Gastroesophageal sphincter (tissue), 4 donors: ENCODE measurements at places on chromosomes 11 and 22.
A peak's percentile ranks its signal among the peaks of the same experiment; 100 is the strongest.

- H3K4me1 ChIP-seq, result no peaks in the 10 kb centered on the region
- H3K4me3 ChIP-seq, result no peak overlapping the region
- no peak for ATAC-seq
- no peaks in the 10 kb centered on the region for H3K27me3 ChIP-seq
- no peak overlapping the region for H3K27ac ChIP-seq
- H3K36me3 ChIP-seq, result no peaks in the 10 kb centered on the region
These were observed 36.3 kb downstream of the KCNQ1OT1 start for GRCh38 chr11:2663506-2663905.

GRCh38 chr22:49810363-49811019 is 17.2 kb downstream of the BRD1 start:
- no peak overlapping the region for H3K4me3 ChIP-seq
- peaks cover 19% of the 10 kb centered on the region for H3K36me3 ChIP-seq
- ATAC-seq, result no peak
- H3K27me3 ChIP-seq, result no peaks in the 10 kb centered on the region
- peaks cover 90% of the 10 kb centered on the region for H3K4me1 ChIP-seq

DNA sequence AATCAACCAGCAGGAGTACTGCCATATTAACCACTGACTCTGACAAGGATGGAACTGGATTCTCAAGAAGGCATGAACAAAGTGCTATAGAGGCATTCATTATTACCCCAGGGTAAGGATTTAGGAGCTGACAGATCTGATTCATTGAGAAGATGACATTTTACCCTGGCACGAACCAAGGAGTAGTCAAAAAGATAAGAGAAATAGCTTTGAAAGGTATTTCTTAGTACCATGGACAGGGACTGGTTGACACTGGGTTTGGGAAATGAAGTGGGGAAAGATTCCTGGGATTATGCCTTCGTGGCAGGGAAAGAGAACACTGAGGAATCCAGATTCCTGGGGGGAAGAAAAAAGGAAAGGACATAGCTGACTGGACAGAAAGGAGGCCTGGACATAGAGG is 5.1 kb upstream of the SAAL1 start:
- H3K4me3 ChIP-seq, result no peak overlapping the region
- H3K36me3 ChIP-seq, result no peaks in the 10 kb centered on the region
- no peak overlapping the region for H3K27ac ChIP-seq
- no peak for ATAC-seq
- H3K4me1 ChIP-seq, result no peaks in the 10 kb centered on the region
- peaks cover 33% of the 10 kb centered on the region for H3K27me3 ChIP-seq

DNA sequence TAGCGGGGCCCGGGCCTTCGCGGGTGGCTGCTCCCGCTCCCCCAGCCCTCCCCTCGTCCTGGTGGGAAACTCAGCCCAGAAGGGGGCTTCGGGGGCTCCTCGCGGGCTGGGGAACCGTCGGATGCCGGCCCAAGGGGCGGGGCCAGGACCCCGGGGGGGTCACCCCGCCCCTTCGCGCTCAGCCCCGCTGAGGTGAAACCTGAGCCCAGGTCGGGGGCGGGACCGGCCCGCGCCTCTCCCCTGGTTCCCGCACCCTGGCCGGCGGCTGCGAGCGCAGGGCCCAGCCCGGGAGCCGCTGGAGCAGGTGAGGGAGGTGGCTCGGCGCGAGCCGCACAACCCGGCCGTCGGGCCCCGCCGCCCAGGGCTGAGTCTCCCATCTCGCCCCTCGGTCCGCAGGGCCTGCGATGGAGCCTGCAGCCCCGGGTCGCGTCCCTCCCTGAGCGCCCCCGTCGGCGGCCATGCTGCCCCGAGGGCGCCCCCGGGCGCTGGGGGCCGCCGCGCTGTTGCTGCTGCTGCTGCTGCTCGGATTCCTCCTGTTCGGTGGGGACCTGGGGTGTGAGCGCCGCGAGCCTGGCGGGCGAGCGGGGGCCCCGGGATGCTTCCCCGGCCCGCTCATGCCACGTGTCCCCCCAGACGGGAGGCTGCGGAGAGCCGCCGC is at the start of gene LARGE2:
TSS of gene LARGE2 (plus strand) at position 232 of the 658 bp plus-strand sequence. CDS start at position 459, 227 bp downstream.
- H3K4me1 ChIP-seq, result peaks cover 29% of the 10 kb centered on the region
- peaks cover 62% of the 10 kb centered on the region for H3K27me3 ChIP-seq
- no peak within 1 kb of the TSS for H3K27ac ChIP-seq
- ATAC-seq, result no peak
- H3K4me3 ChIP-seq, result no peak within 1 kb of the TSS

DNA sequence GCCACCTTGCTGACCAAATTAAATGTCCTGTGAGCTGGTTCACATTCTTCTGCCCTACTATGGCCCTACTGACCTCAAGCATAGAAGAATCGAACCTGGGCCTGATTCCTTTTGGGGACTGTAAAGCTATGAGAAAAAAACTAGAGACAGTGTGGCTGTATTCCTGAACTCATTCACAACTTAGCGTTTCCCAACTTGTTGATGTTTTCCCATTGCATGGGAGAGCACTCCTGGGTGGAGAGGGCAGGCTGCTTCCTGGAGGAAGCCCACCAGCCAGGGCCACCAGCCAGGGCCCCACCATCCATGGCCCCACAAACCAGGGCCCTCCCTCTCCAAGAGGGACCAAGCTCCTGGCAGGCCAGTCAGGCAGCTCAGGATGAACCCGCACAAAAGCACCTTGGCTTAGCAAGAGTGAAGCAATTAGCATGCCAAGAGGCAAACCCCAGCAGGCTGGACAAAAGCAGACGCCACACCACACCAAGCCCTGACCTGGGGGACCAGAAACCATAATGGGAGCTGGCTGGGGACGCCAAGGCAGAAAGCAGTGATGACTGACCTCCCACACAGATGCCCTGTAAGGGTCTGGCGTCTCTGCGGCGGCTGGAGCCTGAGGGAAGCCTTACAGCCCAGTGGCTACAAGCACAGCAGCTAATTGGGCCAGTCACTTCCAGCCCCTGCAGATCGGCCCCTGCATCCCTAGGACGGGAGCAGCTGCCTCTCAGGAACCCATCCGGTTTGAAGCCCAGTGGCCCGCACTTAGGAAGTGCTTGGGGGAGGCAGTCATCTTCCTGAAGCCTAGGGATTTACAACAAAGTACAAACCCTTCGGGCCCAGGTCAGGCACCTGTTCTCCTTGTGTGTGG is 2.1 kb downstream of the CERK start:
- H3K4me1 ChIP-seq, result peaks cover 85% of the 10 kb centered on the region
- H3K4me3 ChIP-seq, result no peak overlapping the region
- no peaks in the 10 kb centered on the region for H3K27me3 ChIP-seq

DNA sequence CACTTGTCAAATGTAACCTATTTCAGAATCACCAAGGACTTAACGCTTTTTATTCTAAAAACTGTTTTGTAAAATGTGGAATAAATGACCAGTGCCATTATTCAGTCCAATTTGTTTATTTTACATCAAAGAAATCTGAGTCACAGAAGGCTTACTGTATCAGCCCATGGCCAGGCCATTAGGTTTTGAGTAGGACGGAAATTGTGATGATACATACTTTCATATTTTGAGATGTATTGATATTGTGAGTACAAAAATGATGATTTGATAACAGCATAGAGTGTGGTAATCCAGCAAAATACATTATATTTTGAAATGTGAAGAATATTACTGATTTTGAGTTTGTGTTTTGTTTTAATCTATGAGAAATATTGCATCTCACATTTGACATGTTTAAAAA is 81.1 kb downstream of the PIWIL3 start:
- no peak overlapping the region for H3K27ac ChIP-seq
- peaks cover 12% of the 10 kb centered on the region for H3K27me3 ChIP-seq
- H3K36me3 ChIP-seq, result no peaks in the 10 kb centered on the region

DNA sequence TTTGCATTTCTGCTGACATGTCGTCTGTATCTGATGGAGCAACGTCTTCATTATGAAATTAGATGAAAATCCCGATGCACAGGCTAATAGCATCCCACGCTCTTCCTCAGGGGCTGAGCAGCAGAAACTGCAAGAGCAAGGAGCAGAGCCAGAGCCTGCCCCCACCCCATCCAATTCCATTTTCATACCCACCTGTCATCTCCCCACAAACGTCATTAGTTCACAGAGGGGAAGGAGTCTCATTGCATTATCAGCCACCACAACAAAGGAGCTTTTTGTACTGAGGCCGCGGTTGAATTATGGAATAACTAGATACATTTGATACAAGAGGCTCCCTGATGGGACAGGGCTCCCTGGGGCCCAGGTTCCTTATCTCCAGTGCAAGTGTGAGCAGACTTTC is 515.0 kb downstream of the NTM start:
- peaks cover 21% of the 10 kb centered on the region for H3K4me1 ChIP-seq
- no peak for ATAC-seq
- no peaks in the 10 kb centered on the region for H3K27me3 ChIP-seq
- no peak overlapping the region for H3K27ac ChIP-seq

GRCh38 chr11:80365076-80365725 is 924.4 kb upstream of the TENM4 start:
- no peaks in the 10 kb centered on the region for H3K4me1 ChIP-seq
- H3K27ac ChIP-seq, result no peak overlapping the region
- no peak overlapping the region for H3K4me3 ChIP-seq
- no peak for ATAC-seq
- no peaks in the 10 kb centered on the region for H3K36me3 ChIP-seq

DNA sequence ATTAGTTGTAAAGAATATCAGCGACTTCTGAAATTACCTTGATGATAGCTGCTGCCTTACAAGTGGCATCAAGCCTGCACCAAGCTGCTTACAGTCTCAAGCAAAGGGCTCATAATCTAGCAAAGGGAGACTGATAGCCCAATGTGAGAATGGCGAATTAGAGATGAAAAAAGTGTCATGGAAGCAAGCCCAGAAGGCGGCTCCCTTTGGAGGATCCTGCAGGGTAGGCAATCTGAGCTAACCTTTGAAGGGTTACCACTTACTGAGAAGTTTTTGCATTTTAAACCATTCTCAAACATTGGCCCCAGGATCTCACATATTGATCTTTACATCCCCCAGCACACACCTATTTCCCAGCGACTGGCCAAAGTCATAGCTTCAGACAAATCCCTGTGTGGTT is 18.5 kb downstream of the GAB2 start:
- no peak overlapping the region for H3K4me3 ChIP-seq
- peaks cover 3% of the 10 kb centered on the region for H3K4me1 ChIP-seq
- no peak overlapping the region for H3K27ac ChIP-seq
- H3K36me3 ChIP-seq, result no peaks in the 10 kb centered on the region
- no peak for ATAC-seq
- H3K27me3 ChIP-seq, result no peaks in the 10 kb centered on the region

GRCh38 chr22:44995105-44995514 is 14.7 kb downstream of the PHF21B start:
- ATAC-seq, result no peak
- H3K27me3 ChIP-seq, result peaks cover 20% of the 10 kb centered on the region
- H3K27ac ChIP-seq, result no peak overlapping the region
- H3K36me3 ChIP-seq, result no peaks in the 10 kb centered on the region
- H3K4me3 ChIP-seq, result no peak overlapping the region

DNA sequence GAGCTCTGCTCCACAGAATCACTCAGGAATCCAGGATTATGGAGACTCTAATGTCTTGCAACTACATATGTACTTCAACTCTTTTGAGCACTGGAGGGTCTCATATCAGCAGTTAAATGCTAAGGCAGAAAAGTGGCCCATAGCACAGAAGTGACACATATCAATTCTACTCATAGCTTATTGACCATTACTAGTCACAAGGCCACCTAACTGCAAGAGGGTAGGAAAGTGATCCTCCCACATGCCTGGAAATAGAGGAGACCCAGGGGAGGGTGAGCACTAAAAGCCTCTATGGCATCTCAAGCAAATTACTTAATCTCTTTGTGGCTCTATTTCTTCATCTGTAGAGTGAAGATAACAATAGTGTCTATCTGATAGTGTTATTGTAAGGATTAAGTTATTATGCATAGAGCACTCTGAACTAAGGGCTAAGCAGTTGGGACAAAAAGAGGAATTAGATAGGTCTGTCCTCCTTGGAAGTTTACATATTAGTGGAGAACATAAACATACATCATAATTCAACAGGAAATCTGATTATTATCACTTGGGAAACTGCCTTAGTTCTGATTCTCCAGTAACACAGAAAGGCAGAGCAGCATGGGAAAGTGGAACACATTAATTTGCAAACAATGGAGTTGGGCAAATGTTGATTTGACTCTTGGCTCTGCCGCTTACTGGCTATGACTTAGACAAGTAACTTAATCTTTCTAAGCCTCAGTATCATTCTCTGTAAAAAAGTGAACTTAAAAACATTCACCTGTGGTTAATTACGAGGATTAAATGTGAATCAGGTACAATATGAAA is 25.1 kb upstream of the USP47 start:
- H3K4me3 ChIP-seq, result no peak overlapping the region
- no peaks in the 10 kb centered on the region for H3K36me3 ChIP-seq
- H3K27me3 ChIP-seq, result no peaks in the 10 kb centered on the region
- ATAC-seq, result no peak

DNA sequence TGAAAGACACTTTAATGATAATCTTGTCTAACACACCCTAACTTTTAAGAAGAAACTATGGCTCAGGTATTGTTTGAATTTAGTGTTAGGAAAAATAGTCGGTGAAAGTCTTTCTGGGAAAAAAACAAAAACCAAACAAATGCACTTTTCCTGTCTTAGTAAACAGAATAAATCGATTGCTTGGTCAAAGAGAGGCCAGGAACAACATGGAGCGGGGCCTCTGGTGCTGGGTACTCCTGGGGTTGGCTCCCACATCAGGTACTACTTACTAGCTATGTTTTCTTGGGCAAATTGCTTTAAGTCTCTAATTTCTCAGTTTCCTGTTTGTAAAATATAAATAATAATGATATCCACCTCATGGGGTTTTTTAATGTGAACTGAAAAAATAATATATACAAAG is 46.8 kb downstream of the NAV2 start:
- no peaks in the 10 kb centered on the region for H3K36me3 ChIP-seq
- H3K4me3 ChIP-seq, result no peak overlapping the region
- H3K27me3 ChIP-seq, result no peaks in the 10 kb centered on the region
- no peak overlapping the region for H3K27ac ChIP-seq
- H3K4me1 ChIP-seq, result peaks cover 6% of the 10 kb centered on the region

GRCh38 chr22:49671331-49672013 is 156.2 kb downstream of the BRD1 start:
- H3K4me1 ChIP-seq, result peaks cover 16% of the 10 kb centered on the region
- H3K4me3 ChIP-seq, result peak overlapping the region; percentile 46
- ATAC-seq, result no peak
- H3K27me3 ChIP-seq, result peaks cover 86% of the 10 kb centered on the region
- no peaks in the 10 kb centered on the region for H3K36me3 ChIP-seq
- no peak overlapping the region for H3K27ac ChIP-seq

- no peaks in the 10 kb centered on the region for H3K4me1 ChIP-seq
- H3K36me3 ChIP-seq, result peaks cover 5% of the 10 kb centered on the region
- no peak overlapping the region for H3K27ac ChIP-seq
- H3K4me3 ChIP-seq, result no peak overlapping the region
These were observed 32.6 kb downstream of the CEP295 start for GRCh38 chr11:93694109-93694508.

- no peak for ATAC-seq
- H3K36me3 ChIP-seq, result no peaks in the 10 kb centered on the region
- H3K4me3 ChIP-seq, result no peak overlapping the region
- H3K27me3 ChIP-seq, result no peaks in the 10 kb centered on the region
- H3K4me1 ChIP-seq, result peaks cover 19% of the 10 kb centered on the region
- H3K27ac ChIP-seq, result no peak overlapping the region
These were observed 28.8 kb upstream of the CHKA start for GRCh38 chr11:68150037-68150436.

- H3K36me3 ChIP-seq, result no peaks in the 10 kb centered on the region
- ATAC-seq, result no peak
- no peak overlapping the region for H3K4me3 ChIP-seq
- H3K4me1 ChIP-seq, result peaks cover 3% of the 10 kb centered on the region
- H3K27me3 ChIP-seq, result no peaks in the 10 kb centered on the region
These were observed 60.8 kb upstream of the FAM181B start for GRCh38 chr11:82794490-82794889.
